ENCODE measurements at places on chromosomes 6 and 20. TPM values are rescaled to one million over a fixed set of nuclear protein-coding genes. Genes with fewer than 3 reads are reported as not detected.
A peak's percentile ranks its signal among the peaks of the same experiment; 100 is the strongest.

Gene SERPINB6
- total RNA-seq = 11.1 TPM

GRCh38 chr20:54479138-54479906, 3.9 kb downstream of the DOK5 start:
- no peak for DNase-seq

DNA sequence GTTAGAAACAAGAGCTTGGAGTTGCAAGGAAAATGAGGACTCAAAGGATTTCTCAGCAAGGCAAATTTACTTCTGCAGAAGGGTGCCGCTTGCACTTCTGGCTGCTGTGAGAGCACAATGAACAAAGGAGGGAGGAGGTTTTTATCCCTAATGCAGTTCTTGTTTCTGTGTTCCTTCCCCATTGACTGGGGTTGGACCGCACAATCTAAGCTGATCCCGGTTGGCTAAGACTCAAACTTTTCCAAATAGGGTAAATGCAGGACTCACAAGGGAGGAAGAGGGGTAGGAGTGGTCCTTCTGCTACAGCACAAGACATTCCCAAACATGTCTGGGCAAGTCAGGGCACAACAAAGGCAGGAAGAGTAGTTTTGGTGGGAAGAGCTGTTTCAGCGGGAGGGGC, 249.6 kb upstream of the MOCS1 start:
- DNase-seq = no peak

DNA sequence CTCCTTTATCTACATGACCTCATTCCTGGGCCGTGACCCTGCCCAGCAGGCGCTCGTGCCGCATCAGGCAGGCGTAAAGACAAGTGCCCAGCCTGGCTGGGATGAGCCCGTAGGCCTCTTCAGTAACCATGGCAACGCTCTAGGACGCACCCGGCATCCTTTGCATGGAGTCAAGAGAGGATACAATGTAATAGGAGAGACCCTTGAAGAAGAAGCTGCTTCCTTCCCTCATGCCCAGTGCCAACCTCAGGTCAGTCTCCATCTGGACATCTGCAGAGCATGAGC, 5.0 kb upstream of the LSM14B start:
- DNase-seq = no peak

DNA sequence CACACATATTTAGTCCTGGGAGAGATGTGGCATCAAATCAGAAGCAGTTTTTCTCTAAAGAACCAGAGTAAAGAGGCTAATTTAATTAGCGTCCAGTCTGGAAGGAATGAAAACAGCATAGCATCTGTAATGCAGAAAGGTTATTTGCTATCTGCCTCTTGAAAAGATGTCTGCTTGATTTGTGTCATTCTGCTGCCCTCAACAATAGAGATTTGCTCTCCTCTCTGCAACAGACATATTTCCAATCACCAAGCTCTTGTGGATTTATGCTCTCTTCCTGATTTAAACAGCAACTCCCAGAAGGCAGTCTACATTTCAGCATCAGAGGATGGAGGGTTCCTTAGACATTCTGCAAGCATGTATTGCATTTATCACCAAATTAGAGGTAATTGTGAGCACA, 53.5 kb upstream of the AKAP12 start:
- DNase-seq = no peak

Gene DEFB124
- total RNA-seq = not detected

DNA sequence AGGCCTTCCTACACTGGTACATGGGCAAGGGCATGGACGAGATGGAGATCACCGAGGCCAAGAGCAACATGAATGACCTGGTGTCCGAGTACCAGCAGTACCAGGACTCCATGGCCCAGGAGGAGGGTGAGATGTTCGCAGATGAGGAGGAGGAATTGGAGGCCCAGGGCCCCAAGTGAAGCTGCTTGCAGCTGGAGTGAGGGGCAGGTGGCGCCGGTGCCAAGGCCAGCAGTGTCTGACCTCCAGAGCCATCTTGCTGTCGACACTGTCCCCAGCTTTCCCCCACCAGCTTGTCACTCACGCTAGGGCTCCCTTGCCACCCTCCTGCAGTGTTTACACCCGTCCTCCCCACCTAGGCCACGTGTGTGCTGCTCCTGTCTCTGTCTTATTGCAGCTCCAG, 12.2 kb downstream of the GABRR2 start:
- DNase-seq = no peak

DNA sequence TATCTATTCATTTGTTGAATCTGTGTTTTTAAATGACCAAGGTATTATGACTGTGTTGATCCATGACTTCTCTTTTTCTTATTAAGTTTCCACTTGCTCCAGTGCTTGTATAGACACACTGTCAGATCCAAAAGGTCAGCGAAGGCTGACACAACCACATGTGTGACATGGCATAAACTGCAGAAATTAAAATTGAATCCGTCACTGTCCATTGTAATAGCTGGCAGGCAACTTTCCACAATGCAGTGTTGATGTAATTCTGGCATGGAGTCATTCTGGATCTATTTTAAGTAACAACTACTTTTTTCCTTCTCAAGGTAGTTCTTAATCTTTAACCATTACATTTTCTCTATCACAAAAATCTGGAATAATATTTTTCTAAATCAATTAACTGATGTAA, 145.3 kb downstream of the AIG1 start:
- DNase-seq = no peak

Gene HLA-DRA
- total RNA-seq = 2.2 TPM

GRCh38 chr20:17161673-17162481, 65.0 kb upstream of the PCSK2 start:
- DNase-seq = no peak

DNA sequence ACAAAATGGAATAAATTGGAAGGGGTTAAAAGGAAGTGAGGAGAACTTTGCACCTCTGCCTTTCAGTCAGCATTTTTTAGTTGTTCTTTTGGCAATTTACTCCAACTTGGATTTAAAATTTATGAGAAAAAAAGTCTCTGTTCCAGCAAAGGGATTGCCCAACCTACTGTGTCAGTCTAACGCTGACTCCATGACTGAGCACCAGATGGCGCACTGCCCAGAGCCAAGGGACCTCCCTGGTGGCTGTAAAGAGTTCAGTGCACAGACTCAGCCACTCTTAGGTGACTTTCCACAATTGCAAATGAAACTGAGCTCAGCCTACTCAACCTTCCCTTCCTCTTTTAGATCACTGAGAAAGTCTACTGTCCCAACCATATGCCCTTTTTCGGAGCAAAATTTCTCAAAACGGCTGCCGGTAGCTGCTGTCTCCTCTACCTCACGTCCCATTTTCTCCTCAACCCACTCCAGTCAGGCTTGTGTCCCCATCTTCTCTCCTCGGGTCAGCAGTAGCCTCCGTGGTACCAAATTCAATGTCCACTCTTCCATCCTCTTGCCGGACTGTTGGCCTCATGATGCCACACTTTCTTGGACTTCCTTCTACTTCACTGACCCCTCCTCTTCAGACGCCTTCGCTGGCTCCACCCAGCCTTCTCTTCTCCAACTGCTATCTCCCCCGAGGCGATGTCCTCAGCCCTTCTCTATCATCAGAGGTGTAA, 38.7 kb downstream of the GSTA2 start:
- DNase-seq = peak; percentile 60

GRCh38 chr6:24931296-24931695, 4.5 kb downstream of the RIPOR2 start:
- no peak for DNase-seq

GRCh38 chr6:84798257-84798656, 33.9 kb upstream of the TBX18 start:
- DNase-seq = no peak
